Mesothelial cell of epicardium (in vitro differentiated cells): ENCODE measurements at places on chromosomes 5 and 9.
A peak's percentile ranks its signal among the peaks of the same experiment; 100 is the strongest.

GRCh38 chr9:15642369-15642962, 89.6 kb downstream of the CCDC171 start:
- DNase-seq: no peak

DNA sequence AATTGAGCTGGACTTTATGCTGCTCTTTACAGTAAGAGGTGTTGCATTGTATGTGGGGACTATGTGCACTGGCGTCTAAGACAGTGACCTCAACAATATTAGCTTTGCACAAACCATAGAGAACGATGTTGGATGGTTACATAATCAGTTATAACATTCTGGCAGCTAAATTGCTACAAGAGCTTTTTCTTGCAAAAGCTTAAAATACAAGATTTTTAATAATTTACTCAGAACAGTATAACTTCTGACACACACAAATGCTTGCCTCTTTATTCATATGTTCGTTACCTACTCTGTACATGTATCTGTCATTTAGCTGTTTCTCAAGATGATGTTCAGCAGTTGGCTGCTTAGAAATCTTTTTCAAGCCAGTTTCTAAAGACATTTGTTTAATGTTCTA, 11.6 kb downstream of the C5orf24 start:
- no peak for DNase-seq

- no peak for DNase-seq
Measured at GRCh38 chr9:99463131-99463530, 241.0 kb downstream of the SEC61B start.

DNA sequence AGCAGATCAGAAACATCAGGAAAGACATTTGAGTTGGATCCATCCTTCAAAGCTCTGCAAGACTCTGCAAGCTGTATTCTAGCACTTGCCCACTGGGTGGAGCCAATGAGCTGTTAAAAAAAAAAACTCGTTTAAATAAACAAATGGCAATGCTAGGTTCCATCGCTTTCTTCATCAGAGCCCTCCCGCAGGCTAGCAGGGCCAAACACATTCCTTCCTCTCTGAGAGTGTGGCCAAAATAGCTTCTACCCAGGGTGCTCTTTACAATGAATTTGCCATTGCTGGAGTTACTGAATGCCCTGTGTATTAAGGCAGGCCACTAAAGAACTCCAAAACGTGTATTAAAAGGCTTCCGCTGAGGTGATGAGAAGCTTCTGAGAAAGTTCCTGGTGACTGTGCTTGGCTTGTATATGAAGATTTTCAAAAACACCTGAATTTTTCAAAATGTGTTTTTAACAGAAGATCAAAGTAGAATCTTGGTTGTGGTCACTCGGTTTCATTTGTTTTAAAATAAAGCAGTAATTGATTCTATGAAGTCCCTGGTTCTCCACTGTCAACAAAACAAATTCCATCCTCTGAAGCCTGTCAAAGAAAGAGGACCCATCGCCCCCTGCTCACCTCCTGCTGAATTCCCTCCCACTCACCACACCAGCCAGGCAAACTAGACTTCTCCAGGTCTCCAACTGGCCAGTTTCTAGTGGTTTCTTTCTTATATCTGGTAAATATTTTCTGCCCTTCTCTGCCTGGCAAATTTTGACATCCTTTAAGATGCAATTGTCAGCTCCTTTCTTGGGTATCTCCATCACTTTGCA, 36.5 kb upstream of the EQTN start:
- peak; percentile 37 for DNase-seq

- no peak for DNase-seq
Measured at GRCh38 chr9:20361656-20362570, 260.4 kb downstream of the MLLT3 start.

- DNase-seq: no peak
Measured at GRCh38 chr5:29662876-29663275, 1530.6 kb upstream of the CDH6 start.

GRCh38 chr5:34040472-34040871, 2.5 kb downstream of the C1QTNF3 start:
- no peak for DNase-seq

DNA sequence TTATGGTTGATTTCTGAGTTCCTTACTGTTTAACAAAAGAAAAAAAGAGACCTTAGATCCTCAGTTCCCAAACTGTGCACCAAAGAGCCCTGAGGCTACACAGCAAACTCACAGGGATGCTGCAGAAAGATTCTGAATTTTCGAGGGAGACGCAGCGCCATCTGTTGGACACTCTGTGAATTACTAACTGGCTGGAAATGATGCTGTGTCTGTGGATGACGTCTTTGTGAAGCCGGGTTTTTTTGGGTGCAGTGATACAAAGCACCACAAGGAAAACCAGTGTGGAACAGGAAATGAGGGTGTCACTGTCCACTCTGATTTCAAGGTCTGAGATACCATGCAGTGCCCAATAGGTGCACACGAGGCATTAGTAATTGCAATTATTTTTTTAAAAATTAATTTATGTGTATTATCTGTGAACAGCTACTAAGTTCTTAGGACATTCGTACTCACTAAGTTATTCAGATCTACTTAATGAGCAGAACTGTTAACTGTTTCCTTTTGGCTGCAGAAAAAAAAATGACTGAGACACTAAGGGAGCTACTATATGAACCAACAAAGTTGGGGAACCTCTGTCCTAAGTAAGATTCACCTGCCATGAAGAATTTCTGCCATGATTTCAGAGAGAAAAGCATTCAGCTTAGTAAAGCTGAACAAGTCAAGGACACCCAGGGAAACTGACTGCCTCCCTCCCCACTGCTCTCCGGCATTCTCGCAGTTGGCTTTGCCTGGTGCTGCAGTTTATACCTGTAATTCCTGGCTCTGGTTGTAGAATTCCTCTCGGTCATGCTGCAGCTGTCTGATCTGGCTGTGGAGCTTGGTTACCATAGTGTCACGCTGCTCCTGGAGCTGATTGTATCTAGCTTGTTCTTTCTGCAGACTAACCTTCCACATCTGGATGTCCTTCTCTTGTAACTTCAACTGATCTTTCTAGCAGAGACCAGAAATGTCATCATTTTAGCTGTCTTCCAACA, 23.4 kb downstream of the SPACA9 start:
- DNase-seq: peak; percentile 88

GRCh38 chr5:12399868-12400267, 495.6 kb upstream of the CTNND2 start:
- no peak for DNase-seq

DNA sequence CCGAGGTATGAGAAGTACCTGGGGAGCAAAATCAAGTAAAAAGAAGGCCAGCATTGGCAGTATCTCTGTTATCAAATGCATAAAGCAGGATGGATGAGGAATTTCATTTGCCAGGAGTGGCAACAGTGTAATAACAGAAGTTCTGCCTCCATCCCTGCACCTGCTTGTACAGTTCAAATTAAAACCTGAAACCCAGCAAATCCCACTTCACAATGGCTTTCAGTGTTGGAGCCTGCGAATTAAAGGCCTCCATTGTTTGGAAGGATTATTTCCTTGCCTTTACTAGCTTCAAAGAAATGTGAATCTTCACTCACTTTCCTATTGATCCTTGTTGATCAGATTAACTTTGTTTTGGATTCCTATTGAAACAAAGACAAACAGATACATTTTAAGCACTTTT, 31.5 kb upstream of the IRX1 start:
- no peak for DNase-seq

- DNase-seq: no peak
Measured at GRCh38 chr9:101716629-101717028, 21.8 kb downstream of the GRIN3A start.

- no peak for DNase-seq
Measured at GRCh38 chr5:149118463-149118862, 22.8 kb upstream of the ABLIM3 start.

DNA sequence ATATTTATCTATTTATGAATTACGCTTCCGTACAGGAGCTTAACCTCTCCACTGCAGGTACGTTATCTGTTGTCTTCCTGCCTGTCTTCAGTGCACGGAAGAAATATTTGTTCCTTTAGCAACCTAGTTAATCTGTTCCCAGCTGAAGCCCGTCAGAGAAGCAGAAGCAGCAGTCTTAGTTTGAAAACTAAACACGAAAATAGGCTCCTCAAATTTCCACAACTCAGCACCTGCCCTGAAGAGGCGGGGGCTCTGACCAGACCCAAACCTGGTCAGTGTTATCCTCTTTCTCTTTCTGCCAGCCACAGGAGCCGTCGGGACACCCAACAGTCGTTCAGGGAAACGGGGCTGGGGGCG, 462 bp downstream of the NUDCD2 start:
- DNase-seq: no peak

DNA sequence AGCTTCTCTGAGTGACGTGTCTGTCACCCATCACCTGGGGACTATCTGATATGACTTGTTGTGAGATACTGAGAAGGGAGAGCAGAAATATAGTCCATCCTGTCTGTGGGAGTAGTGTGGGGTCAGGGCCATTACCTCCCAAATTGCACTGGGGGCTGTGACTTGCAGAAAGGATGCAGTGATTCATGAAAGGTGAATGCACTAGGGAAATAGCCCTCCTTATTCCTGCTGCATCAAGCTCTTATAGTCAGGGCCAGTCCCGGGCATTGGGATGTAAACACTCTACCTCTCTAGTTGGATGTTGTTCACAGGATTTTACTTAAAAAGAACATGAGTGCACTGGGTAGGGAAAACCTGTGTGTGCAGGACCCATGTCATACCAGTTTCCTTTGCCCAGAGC, 124.8 kb downstream of the STK32A start:
- DNase-seq: no peak

DNA sequence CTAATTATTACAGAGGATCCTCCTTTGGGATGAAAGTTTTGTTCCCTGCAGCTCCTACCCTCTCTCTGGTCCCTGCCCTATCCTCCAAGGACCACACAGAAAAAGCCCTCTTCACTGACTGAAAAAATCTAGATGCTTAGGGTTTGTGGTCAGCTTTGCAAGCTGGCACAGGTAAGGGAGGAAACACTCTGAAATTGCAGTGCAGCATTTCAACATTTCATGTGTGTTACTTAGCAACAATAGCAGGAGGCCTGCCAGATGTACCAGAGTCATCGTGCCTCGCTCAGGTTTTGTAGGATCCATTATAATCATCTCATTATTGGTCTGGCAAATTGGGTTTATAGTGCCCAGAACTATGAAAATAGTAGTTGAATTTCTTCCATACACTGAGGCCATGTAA, 109.5 kb downstream of the PALM2AKAP2 start:
- DNase-seq: no peak

GRCh38 chr5:60700416-60700757, 421 bp upstream of the DEPDC1B start:
- no peak for DNase-seq

GRCh38 chr5:62494772-62495171, 82.2 kb downstream of the IPO11 start:
- DNase-seq: no peak

DNA sequence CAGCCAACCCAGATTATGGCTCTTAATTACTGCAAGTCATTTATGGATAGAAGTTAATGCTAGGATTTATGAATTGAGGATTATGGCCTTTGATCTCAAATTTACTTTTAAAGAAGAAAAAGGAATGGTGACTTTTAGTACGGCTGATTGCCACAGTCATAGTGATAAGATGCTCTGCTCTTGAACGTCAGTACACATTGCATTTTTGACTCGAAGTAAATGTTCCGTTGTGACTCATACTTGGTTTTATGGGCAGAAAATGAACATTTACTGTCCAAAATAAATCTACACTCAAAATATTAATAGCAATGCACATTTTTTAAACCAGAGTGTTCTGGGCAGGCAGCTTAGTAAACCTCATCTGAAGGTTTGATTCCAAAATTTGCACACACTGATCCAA, 830 bp downstream of the ADAMTSL1 start:
- DNase-seq: no peak

DNA sequence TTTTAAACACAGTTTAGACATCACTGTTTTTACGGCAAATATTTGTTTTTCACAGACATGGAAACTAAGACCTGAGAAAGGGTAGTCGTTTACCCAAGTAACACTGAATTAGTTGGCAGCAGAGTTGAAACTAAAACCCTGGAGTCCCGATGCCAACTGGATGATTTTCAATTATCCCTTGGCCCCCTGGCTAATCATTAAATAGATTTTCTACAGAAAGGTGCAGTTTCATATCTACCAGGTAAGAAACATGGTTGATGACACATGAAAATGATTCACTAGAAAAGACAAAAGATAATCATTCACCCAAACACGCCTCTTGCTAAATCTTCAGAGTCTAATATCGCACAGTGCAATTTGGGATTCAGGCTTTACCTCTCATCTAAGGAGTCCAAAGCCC, 136.9 kb downstream of the SEMA5A start:
- DNase-seq: no peak

DNA sequence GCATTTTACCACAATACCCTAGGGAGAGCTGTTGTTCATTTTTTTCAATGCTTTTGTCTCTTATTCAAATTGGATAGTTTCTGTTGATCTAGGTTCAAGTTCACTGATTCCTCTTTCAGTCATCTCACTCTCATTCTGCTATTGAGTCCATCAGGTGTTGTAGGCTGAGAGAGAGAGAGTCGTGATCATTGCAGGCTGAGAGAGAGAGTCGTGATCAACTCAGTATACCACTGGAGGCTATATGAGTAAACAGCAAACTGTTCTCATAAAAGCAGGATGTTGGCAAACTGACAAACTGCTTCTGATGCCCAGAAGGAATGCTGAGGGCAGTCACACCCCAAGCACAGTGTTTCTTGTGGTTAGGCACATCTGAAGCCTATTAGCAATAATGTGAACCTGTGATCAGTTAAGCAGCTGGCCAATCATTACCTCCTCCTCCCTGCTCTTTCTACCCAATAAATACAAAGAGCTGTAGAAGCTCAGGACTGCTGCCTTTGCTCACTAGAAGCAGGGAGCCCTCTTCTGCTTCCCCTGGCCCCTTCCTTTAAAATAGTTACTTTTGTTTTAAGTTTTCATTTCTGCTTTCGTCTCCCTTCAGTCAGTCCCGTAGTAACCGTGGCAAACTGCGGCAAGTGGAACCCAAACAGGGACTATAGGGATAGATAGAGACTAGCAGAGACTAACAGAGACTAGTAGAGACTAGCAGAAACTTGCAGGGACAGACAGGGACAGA, 476.1 kb upstream of the ACO1 start:
- DNase-seq: no peak

- peak; percentile 71 for DNase-seq
Measured at GRCh38 chr9:127899128-127899943, at the start of gene ST6GALNAC6. TSS of gene ST6GALNAC6 (minus strand) at chr9:127899603. CDS start at chr9:127897981, 1,622 bp downstream.
